ENCODE measurements at places on chromosomes 2 and 18.

GRCh38 chr18:35862119-35862640, 110.3 kb upstream of the RMP24 start:
- DNase-seq: peak; percentile 17

- DNase-seq: peak; percentile 30
These were observed 88.0 kb downstream of the ACTR3 start for GRCh38 chr2:113977660-113978523.

- no peak for DNase-seq
These were observed 9.8 kb downstream of the SERTAD2 start for GRCh38 chr2:64643838-64644457.

- DNase-seq: no peak
These were observed 180.9 kb downstream of the EIPR1 start for GRCh38 chr2:3196716-3197115.

- no peak for DNase-seq
These were observed 357.3 kb downstream of the ZEB2 start for GRCh38 chr2:144162652-144163051.

All from MV-4-11 (cell line).